ENCODE measurements at places on chromosomes 11 and 22.

GRCh38 chr11:46597609-46598219, 3.9 kb upstream of the AMBRA1 start:
- no peak for DNase-seq

DNA sequence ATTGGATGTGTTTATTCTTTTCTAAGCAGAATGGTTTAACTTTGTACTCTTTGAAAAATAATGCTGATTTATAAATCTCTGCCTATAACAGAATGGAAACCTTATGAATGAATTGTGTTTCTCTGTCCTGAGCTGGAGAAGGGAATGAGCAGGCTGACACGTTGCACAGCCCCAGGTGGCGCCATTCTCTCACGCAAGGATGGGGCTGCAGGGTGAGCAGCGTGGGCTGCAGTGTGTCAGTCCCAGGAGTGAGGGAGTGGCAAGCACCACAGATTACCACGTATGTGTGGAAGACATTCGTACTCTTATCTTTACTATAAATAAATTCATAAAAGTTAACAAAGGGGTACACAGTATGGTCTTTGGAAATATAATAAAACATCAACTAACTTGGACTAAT, 33.4 kb downstream of the FDX1 start:
- DNase-seq: peak; percentile 54

- peak; percentile 75 for DNase-seq
Observed at GRCh38 chr22:35477911-35478582, 62.6 kb upstream of the RASD2 start.

- no peak for DNase-seq
Observed at GRCh38 chr11:5809905-5810795, 1.4 kb downstream of the OR52N2 start.

GRCh38 chr22:20803696-20804324, 29.9 kb downstream of the SERPIND1 start:
- peak; percentile 20 for DNase-seq

DNA sequence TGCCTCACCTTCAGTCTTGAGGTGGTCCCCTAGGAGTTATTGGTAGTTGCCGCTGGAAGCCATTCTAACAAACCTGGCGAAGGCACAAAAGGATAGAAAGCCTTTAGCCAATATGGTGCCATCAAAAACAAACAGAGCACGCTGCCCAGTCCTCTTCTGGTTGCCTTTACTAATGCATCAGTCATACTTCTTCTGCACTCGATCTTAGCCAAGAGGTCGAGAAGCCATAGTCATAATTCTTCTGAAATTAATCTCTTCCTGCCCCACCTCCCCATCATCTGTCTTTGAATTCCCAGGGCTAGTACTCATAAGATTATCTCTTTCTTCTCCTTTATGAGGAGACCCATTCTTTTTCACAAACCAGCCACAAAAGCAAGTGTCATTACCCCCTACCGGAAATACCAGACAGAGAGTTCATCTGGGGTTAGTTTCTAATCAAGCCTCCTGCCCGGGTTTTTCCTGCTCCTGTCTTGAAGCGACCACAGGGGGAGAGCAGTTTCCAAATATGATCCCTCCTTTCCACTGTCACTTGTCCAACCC, 21.4 kb upstream of the EHF start:
- DNase-seq: peak; percentile 95

- peak; percentile 50 for DNase-seq
Observed at GRCh38 chr22:49767355-49768062, 60.2 kb downstream of the BRD1 start.

Data from fibroblast of skin of back (primary cell).